ENCODE measurements at places on chromosomes 4 and X.

- no peak for DNase-seq
Observed at GRCh38 chr4:138162259-138162658, 79.9 kb downstream of the SLC7A11 start.

DNA sequence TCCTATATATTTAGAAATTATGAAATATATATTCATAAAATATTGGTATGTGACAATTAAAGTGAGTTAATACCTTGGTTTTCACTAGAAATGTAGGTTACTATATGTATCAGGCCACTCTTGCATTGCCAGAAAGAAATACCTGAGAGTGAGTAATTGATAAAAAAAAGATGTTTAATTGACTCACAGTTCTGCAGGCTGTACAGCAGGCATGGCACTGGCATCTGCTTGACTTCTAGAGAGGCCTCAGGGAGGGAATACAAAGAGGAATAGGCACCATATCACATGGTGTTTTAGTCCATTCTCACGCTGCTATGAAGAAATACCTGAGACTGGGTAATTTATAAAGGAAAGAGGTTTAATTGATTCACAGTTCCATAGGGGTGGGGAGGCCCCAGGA is 1560.6 kb downstream of the STIM2 start:
- no peak for DNase-seq

GRCh38 chrX:25206778-25207177 is 191.0 kb upstream of the ARX start:
- no peak for DNase-seq

DNA sequence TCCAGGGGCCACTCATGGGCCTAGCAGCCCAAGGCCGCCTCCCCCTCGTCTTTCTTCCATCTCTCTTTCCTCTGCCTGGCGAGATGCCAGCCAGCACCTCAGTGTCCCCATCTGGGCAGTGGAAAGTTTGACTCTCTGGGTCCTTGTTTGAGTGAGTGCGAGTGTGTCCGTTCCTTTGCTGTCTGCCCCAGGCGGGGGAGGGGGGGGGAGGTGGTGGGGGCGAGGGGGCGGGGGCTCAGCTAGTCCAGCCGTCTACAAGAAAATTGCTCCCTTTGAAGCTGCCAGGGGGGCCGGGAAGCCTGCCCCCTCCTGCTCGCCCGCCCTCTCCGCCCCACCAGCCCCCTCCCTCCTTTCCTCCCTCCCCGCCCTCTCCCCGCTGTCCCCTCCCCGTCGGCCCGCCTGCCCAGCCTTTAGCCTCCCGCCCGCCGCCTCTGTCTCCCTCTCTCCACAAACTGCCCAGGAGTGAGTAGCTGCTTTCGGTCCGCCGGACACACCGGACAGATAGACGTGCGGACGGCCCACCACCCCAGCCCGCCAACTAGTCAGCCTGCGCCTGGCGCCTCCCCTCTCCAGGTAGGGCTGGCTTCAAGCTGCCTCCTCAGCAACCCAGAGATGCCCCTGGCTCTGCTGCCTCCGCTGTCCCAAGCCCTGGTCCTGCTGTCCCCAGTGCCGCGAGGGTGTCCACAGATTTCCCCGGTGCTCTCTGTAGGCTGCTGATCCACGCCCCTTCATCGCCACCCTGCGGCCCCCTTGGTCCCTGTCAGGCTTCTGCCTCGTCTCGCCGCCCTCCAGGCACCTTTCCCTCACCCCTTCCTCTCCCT is at the start of gene BGN:
BGN (plus strand) TSS at position 440 of the 821 bp plus-strand sequence. CDS start 9,652 bp downstream, outside the sequence.
- DNase-seq = peak; percentile 14

DNA sequence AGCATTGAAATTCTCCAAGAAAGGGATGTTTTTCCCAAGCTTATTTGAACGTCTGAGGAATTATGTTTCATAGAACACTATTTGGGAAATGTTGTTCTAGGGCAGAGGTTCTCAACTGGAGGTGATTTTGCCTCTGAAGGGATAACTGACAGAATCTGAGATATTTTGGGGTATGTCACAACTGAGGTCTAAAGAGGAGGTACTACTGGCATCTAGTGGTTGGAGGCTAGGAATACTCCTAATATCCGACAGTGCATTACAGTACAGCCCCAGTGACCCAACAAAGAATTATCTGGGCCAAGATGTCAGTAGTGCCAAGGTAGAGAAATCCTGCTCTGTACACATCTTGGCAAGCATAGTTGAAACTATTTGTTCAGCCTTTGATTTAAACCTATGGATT is 6.4 kb downstream of the HSPA4L start:
- DNase-seq = no peak

DNA sequence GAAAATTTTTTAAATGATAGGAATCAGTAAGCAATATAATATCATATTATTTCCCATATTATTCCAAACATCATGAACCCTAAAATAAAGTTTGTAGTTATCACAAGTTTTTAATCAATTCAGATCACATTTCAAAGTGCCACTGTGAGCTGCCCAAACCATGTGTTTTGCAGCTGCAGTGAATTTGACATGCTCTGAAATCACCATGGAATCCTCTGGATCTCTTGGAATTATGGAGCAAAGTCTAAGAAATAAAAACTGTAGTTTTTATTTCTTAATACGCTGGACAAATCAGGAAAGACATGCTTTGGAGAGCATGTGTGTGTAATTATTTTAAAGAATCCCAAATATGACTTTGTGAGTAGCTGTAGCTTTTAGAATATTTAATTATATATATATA is 262.7 kb downstream of the ANKRD50 start:
- DNase-seq = no peak

GRCh38 chr4:142473960-142474338 is 372.2 kb downstream of the INPP4B start:
- DNase-seq = no peak
